ENCODE measurements at places on chromosomes 7 and 10.

DNA sequence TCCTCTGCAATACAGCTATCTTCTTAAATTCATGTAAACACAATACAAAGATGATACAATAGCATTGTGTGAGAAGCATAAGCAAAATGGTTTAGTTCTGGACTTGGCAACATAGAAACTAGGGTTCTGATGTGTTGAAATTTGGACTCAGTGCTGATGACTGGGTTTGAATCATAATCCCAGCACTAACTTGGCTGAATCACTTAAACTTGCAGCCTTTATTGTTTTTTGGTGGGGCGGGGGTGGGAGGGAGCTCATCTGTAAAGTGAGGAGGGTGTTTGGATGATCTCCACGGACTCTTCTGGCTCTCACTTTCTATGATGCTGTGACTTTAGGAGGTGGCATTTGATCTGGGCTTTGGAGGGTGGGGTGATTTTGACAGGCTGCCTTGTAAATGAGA is 158.2 kb downstream of the WNT2 start:
- DNase-seq = no peak

- no peak for DNase-seq
These were observed 117.7 kb upstream of the TNRC18 start for GRCh38 chr7:5541087-5541992.

GRCh38 chr7:29109899-29110298 is 36.4 kb downstream of the CPVL start:
- no peak for DNase-seq

- DNase-seq = no peak
These were observed 215.5 kb upstream of the VSTM2A start for GRCh38 chr7:54326592-54327167.

- DNase-seq = no peak
These were observed 61.6 kb upstream of the DYNC1I1 start for GRCh38 chr7:95710711-95711110.

DNA sequence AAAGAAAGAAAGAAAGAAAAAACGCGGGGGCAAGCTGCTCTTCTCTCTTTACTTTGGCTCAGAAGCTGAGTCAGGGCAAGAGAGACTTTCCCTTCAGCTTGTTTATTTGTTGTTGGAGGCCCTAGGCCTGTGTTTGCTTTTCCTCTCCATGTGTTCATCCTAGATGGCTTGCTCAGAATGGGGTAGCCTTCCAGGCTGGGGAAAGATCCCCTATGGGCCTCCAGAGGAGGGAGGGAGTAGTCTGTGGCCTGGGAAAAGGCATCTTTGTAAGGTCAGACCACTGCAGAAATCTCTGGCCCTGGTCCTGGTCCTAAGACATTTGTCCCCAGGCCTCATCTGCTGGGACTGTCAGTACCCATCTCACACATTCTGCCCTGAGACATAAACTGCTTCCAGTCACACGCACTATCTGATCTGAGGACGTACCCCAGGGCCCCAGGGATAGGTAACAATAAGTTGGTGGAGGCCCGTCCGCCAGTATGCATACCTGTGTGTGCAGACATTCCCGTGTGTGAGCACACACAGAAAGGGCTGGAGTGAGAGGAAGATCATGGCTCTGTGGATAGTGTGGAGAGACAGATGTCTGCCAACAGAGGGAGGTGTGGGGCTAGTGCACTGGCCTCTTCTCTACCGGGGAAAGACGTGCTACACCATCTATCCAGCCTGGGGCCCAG is 4.9 kb upstream of the SCD start:
- DNase-seq = peak; percentile 4

- DNase-seq = no peak
These were observed 317.9 kb upstream of the NFE2L3 start for GRCh38 chr7:25834050-25834449.
